Activated T-helper 17 cell treated with anti-CD3 and anti-CD28 coated beads, Interleukin-2, amount 50 U/mL, for 72 hours (primary cell): ENCODE measurements at places on chromosomes 2 and 18. TPM values are rescaled to one million over a fixed set of nuclear protein-coding genes. Genes with fewer than 3 reads are reported as not detected.

DNA sequence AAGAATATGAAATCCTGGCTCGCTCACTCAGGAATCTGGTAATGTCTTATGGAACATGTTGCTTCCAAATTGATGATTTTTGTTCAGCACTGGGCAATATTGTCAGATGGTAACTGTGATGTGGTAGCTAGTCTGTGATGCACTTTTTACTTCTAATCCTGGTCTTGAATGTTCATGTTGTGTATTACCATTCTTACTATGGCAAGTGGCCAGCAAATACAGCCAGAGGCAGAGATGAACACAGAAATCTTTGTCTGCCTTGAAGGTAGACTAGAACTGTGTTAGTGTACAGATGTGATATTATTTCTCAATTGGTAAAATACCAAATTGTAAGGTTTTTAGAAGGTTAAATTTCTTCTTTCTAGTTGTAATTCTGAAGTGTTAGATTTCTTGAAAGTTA lies 83.3 kb downstream of the UBE2E3 start:
- no peak for ATAC-seq

The ABCB11 gene
- not detected for total RNA-seq

DNA sequence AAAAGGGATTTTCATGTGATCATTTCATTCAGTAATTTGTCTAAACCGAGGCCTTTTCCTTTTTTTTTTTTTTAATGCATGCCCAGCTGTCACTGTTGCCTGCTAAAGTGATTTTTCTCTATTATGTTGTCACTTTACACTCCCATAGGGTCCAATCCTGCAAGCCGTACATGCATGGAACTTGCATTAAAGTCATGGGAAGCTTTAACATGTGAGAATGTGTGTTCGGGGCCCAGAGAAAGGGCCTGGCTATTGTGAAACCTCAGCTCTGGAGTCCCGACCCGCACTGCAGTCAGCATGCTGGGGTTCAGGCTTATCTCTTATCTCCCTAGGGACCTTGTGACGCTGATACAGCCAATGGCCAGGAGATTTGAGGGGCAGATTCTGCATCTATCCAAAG lies 474.6 kb downstream of the SLC4A3 start:
- no peak for ATAC-seq

GRCh38 chr18:66566616-66567015 lies 37.3 kb downstream of the CDH19 start:
- ATAC-seq, result no peak

The MOCOS gene
- total RNA-seq, result 0.19 TPM

- peak; percentile 50 for ATAC-seq
Observed at GRCh38 chr18:38940475-38940862, 1374.9 kb upstream of the CELF4 start.

GRCh38 chr18:31592506-31593157 lies 955 bp downstream of the TTR start:
- no peak for ATAC-seq
